Activated naive CD4-positive, alpha-beta T cell (primary cell): ENCODE measurements at places on chromosomes 11 and 22.

DNA sequence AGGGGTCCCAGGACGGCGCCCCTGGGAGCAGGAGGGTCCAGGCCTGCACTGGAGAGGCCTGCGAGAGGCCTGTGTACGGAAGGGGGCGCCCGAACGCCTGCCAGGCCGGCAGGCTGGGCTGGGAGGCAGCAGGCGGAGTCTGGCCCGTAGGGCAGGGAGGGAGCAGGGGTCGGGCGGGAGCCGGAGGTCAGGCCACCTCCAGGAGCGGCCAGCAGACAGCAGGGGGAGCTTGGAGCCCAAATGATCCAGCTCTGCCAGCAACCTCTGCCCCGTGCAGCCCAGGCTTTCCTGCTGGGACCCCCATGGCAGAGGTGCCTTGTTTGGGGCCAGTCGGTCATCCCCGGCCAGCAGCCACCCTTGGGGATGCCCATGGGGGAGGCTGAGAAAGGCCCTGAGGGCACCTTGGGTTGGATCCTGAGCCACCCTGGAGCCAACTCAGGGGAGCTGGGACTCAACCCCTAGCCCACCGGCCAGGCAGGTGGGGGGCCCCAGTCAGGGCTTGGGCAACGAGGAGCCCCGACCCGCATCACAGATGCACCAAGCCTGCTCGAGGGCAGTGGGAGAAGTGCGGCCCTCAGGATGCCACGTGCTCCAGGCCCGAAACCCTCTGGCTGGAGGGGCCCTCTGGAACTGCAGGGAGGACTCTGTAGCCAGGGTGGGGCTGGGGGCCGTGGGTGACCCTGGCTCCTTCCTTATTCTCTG lies 9.6 kb upstream of the SYT8 start:
- DNase-seq, result no peak

- no peak for DNase-seq
Observed at GRCh38 chr22:45335021-45335818, 25.5 kb downstream of the FAM118A start.

- DNase-seq, result no peak
Observed at GRCh38 chr11:83970061-83970671, 684.0 kb upstream of the CCDC90B start.

GRCh38 chr22:43126501-43127165 lies 16.1 kb downstream of the BIK start:
- no peak for DNase-seq

- no peak for DNase-seq
Observed at GRCh38 chr11:104490182-104490581, 326.2 kb upstream of the PDGFD start.

DNA sequence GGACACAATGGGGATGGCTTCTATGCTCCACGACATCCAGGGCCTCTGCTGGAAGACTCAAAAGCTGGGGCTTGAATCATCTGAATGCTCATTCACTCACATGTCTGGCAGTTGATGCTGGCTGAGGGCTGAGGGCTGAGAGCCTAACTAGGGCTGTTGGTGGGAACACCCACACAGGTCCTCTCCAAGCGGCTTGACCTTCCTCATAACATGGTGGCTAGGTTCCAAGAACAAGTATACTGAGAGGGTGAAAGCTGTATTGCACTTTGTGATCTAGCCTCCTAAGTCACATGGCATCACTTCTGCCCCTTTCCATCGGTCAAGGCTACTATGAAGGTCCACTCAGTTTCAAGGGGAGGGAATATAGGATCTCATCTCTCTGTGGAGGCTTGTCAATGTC lies 7.5 kb downstream of the TMEM151A start:
- no peak for DNase-seq
